ENCODE measurements at places on chromosomes 7 and 10.

- DNase-seq = no peak
Measured at GRCh38 chr10:123886292-123886691, 5.3 kb downstream of the CPXM2 start.

GRCh38 chr7:82173400-82174021, 270.1 kb downstream of the CACNA2D1 start:
- no peak for DNase-seq

GRCh38 chr10:62583876-62584615, 209.9 kb downstream of the ZNF365 start:
- no peak for DNase-seq

DNA sequence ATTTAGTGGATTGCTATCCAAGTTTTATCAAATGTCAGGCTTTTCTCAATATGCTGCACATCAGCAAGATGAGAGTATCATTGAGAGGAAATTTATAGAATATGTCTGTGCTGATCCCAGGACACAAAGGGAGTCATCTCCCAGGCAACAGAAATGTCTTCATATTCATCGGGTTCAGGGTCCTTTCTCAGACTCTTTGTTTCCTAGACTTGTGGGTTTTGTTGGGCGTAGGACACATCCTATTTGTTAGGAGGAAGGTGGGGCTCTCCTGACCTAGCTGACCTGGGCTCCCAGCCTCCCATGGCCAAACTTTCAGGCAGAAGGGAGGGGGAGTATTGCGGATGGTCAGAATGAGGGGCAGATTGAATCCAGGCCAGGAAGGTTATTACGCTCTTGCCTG, 22.9 kb upstream of the NPS start:
- no peak for DNase-seq

DNA sequence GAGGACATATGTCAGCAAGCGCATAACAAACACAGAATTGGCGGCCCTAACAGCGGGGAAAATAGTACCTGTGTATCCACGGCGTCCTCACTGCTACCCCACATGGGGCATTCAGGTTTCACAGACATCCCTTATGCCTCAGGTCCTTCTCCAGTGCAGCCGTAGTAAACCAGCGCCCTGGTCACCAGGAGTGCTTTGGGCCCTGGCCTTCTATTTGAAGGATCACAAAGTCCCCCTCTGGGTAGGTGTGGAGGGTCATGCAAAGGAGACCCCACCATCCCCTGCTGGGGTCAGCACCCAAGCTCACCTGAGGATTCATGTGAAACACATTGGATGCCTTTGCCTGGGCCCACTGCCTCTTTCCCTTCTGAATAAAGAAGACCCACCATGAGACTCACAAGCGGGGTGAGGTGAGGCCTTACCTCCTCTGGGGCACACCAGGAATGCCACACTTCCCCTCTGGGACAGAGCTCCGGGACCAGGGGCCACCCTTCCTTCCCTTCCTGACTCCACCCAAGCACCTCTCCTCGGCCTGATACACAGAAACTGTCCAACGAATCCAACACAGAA, 18.8 kb downstream of the CLRN3 start:
- no peak for DNase-seq

DNA sequence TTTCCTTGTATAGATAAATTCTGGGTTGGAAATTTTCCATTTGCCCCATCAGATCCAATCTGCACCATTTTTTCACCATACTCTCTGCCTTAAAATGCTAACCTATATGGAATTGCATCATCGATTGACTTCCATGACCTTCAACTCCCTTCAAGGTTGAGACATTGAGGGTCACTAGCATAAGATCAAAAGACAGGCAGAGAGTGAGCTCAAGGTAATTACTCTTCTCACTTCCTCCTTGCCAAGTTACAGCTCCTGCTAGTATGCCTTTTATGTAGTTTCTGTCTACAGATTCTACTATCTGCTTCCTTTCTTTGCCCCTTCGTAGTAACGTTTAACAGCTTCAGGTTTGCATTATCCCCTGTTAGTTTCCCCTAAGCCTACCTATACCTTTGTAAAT, 1127.7 kb upstream of the LRRTM3 start:
- no peak for DNase-seq

GRCh38 chr10:78707745-78708144, 361.0 kb upstream of the ZMIZ1 start:
- DNase-seq = no peak
